ENCODE measurements at places on chromosomes 4 and X. TPM values are rescaled to one million over a fixed set of nuclear protein-coding genes. Genes with fewer than 3 reads are reported as not detected.

GRCh38 chr4:105956569-105956968 lies 61.3 kb downstream of the NPNT start:
- no peak for DNase-seq

DNA sequence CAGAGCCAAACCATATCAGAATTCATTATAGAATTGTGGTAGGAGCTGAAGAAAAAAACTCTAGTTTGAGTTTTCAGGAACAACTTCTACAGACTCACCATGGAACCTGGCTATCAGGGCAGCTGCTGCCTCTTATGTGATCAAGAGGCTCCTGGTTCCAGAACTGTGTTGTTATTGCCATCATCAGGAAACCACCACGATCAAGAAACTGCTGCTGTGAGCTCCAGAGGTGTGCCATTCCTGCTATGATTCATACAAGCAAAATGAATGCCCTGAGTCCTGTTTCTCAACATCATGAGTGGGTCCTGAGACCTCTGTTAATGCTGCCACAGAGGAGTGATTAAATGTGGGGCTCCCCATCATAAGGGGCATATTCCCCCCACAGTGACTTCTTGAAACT lies 43.7 kb downstream of the TASL start:
- DNase-seq, result no peak

- no peak for DNase-seq
These were observed 46.0 kb downstream of the PCGF3 start for GRCh38 chr4:751676-752075.

- no peak for DNase-seq
These were observed 130.5 kb upstream of the C1QTNF7 start for GRCh38 chr4:15297344-15297743.

DNA sequence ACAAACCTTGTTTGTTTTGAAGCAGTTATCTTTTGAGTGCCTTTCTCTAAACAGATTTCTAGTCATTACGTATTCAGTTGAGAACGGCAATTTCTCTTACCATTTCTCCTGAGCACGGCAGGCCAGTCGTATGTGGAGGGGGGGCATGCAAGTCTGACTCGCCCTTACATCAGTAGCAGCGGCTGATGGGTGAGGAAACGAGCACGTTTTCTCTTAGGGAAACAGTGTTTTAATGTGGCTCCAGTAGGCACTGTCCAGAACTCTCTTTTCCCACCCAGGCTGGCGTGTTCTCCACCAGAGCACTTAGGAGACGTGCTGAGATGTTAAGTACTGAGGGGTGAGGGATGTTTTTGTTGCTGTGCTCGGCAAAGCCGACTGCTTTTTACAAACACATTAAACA lies 240.5 kb downstream of the STIM2 start:
- no peak for DNase-seq

- no peak for DNase-seq
These were observed 537.8 kb upstream of the BOD1L1 start for GRCh38 chr4:14165222-14165920.

GRCh38 chr4:67575232-67576058 lies 16.9 kb downstream of the STAP1 start:
- no peak for DNase-seq

- DNase-seq, result no peak
These were observed 107.6 kb downstream of the PDLIM5 start for GRCh38 chr4:94559351-94559806.

GRCh38 chrX:45372151-45372550 lies 171.5 kb upstream of the DIPK2B start:
- no peak for DNase-seq

DNA sequence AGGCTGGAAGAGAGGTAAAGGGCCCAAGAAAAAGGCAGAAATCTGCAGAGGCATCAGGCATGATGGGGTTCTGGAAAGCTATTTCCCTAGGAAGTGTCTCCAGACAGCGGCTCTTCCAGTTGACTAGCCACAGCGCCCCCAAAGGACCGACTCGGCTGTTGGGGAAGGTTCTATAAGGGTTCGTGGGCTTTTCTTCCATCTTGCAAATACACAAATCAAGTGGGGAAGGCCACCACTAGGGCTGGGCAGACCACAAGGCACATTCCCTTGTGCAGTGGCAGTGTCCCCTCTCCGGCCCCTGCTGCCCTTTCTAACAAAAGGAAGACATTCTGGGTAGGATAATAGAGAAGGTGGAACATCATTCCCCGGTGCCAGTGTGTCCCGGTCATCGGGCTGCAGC lies 18.2 kb downstream of the BCOR start:
- DNase-seq, result no peak

GRCh38 chr4:163941221-163941905 lies 446.9 kb downstream of the TMA16 start:
- DNase-seq, result no peak

GRCh38 chrX:99833821-99834220 lies 576.3 kb downstream of the PCDH19 start:
- DNase-seq, result no peak

- no peak for DNase-seq
These were observed 151.1 kb upstream of the ADGRL3 start for GRCh38 chr4:61049018-61049417.

DNA sequence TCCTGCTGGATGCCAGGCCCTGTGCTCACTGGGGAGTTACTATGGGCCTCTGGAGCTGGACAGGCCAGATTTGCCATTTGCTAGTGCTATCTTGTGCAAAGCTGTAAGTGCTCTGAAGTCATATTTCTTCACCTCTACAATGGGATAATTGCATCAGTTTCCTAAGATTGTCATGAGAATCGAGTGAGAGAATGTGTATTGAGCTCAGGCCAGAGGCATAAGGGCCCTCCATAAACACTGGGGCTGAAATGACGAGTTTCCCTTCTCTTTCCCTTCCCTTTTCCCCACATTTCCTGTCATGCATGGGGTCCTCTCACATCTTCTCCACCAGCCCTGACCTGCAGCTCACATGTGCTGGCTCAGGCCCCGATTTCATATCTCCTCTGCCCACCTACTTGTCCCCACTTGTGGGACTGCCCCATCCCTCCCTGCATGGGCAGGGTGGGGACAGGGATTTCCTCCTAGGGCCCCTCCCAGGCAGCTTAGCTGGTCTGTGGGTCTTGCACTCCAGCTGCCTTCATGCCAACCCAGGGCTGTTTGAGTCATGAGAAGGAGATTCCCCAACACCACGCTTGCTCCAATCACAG lies 358.8 kb downstream of the MID1IP1 start:
- no peak for DNase-seq

- DNase-seq, result no peak
These were observed 56.1 kb downstream of the CCKAR start for GRCh38 chr4:26434030-26434639.

- DNase-seq, result no peak
These were observed 112.3 kb upstream of the BANK1 start for GRCh38 chr4:101678180-101678579.

DNA sequence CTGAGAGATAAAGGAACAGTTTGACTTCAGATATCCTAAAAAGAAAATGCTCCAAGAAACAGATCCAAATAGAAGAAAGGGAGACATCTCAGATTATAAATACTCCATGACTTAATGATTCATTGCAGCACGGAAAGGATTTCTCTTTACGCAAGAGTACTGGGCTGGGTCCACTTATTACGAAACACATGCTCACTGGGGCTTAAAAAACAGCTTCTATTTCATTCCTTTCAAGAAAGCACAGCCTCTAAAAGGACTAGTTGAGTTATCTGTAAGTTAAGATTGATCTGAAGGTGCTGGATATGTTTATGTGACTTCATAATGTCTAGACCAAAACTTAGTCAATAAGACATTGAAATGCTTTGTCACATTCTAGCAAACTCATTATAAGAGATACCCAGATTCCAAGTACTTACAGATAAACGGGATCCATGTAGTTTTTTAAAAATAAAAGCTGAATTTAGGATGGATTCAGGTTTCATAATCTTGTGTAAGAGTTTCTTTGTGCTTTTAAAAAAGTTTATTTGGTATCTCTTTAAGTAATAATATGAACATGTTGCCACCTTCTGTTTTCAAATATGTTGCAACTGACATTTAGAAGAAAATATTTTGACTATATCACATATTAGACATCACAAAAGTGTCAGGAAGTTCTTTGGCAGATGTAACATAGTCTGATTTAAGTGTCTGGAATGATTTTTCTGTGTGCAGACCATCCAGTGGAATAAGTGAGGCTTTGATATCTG lies 109.5 kb upstream of the MYOZ2 start:
- peak; percentile 68 for DNase-seq

GRCh38 chr4:188270273-188271069 lies 131.2 kb downstream of the TRIML1 start:
- no peak for DNase-seq

The HSFX1 gene
- 0.21 TPM for total RNA-seq

The COL4A6 gene
- 0.91 TPM for total RNA-seq

The VEGFC gene
- total RNA-seq, result 2.9 TPM

The FATE1 gene
- total RNA-seq, result not detected

The AP1S2 gene
- 22.9 TPM for total RNA-seq
